MG63 (cell line): ENCODE measurements at places on chromosomes 7 and 10.

DNA sequence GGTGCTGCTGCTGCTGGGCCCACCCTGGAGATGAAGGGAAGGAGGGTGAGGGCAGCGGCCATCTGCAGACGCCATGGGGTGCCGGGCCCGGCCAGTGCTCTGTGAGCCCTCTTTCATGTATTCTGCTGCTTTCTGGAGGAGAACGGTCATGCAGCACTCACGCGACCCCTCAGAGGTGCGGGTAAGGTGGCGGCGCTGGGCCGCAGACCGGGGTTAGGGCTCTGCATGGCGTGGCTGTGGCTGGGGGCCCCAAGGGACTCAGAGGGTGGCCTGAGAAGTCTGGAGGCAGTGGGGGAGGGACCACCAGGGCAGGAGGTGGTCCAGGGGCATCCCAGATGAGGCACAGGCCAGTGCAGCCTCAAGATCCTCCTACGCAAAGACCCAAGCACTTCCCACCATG is 275.5 kb downstream of the ELFN1 start:
- no peak for DNase-seq

DNA sequence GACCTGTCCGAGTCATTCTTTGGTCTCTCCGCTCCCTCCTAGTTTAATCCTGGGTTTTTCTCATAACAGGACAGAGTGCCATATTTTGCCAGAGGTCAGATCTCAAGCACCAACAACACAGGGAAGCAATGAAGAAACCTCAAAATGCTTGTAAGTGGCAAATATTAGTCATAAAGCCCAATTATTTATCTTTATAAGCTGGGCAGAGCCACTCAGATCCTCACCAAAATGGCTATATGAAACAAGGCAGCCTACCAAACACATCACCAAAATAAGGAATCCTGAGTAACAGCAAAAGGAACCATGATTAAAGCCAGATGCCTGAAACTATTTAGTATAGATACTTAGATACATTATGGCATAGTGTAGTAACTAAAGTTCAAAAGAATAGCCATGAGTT is 4.7 kb downstream of the ECD start:
- no peak for DNase-seq

GRCh38 chr7:44755698-44756627 is 7.3 kb downstream of the ZMIZ2 start:
- no peak for DNase-seq

- no peak for DNase-seq
Measured at GRCh38 chr7:116030651-116031276, at the start of gene TFEC. TSS of gene TFEC (minus strand) at chr7:116030763. CDS start at chr7:115984441, 46,322 bp downstream.

DNA sequence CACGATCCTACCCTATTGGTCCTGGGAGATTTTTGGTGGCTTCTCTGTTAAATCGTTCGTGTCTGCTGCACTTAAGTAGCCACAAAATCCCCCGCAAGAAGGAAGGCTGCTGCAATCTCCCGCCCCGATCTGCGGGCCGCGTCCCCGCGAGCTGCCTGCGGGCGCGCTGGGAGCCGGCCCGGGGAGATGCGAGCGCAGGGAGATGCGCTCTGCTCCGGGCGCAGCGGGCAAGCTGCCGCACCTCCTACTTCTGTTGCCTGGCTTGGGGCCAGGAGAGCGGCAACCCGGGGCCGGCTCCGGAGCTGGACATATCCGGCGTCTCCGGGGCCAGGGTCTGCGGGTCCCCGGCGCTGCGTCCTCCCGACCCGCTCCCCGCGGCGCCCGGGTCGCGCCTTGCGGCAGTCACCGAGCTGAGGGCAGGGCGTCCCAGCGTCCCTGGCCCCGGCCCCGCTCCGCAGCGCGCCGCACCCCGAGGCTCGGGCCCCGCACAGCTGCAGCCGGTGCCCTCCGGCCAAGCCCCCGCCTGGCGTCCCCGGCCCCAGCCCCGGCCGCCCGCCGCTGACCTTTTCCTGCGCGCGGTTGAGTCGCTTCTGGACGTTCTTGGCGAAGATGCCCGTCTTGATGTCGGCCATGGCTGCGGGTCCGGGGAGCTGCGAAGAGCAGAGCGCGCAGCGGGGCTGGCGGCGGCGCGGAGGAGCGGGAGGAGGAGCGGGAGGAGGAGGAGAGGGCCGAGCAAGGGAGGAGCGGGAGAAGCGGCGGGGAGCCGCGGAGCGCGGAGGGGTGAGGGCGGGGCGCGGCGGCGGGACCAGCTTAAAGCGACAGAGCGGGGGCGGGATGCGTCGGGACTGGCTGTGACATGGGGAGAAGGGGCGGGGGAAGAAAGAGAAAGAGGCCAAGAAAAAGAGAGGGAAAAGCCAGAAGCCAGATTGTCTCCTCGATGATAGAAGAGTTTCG is at the start of gene AMPH:
AMPH (minus strand) TSS at position 654 of the 954 bp plus-strand sequence; CDS start at position 632, 22 bp downstream.
- DNase-seq: peak; percentile 57

DNA sequence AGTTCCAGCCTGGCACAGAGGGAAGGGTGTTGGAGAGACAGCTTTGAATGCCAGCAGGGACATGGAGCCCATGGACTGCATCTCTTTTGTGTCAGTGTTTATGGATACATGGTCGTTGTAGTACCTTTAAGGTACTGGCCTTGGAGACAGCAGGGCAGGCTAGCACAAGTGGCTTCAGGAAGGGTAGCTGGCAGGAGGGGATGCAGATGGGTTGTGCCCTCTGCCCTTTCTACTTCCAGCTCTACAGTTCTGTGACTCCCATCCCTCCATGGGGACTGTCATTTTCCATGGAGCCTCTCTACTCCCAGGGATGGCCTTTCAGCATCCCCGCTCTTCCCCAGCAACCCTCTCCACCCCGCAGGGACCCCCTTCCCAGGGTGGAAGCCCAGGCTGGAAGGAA is 25.1 kb downstream of the POLL start:
- DNase-seq: no peak

DNA sequence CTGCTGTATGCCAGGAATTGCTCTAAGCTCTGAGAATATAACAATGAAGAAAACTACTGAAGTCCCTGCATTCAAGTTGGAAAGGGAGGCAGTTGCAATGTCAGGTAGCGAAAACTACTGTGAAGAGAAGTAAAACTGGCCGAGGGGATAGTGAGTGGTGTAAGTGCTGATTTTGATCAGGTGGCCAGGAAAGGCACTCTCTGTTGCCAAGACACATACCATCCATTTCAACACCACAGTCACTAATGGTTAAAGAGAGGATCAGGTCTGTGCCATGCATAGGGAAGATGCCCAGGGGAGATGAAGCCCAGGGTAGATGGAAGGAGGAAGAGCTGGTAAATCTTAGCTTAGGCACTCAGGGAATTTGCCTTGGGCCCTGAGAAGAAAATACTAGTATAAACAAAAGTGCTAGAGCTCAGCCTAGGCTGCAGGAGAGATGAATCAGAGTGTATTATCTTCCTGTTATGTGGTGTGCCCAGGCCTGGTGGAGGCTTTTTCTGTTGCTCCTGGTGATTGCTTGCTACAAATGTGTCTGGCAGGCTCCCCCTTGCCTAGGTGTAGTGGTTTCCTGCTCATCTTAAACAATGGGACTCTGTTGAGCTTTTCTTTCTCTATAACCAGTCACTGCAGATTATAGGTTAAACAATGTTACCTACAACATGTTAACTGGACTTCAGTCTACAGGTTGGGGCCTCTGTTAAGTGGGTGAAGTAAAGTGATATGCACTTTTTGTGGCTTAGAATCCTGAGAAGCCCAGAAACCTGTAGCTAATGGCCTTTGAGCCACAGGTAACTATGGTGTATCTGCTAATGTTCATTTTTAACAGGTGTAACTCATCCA is 125.5 kb downstream of the LRRC4 start:
- DNase-seq: peak; percentile 17

DNA sequence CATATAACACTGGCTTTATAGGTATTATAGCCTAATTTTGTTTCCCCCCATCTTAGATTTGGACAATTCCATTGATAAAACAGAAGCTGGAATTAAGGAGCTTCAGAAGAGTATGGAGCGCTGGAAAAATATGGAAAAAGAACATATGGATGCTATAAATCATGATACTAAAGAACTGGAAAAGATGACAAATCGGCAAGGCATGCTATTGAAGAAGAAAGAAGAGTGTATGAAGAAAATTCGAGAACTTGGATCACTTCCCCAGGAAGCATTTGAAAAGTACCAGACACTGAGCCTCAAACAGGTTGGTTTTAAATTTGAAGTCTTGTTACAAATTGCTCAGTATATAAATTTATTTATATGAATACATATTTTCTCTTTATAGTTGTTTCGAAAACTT is 34.1 kb downstream of the SMC3 start:
- no peak for DNase-seq

- DNase-seq: no peak
Measured at GRCh38 chr7:132533916-132534315, 42.4 kb downstream of the PLXNA4 start.

- no peak for DNase-seq
Measured at GRCh38 chr7:187227-187927, 5.0 kb upstream of the FAM20C start.

DNA sequence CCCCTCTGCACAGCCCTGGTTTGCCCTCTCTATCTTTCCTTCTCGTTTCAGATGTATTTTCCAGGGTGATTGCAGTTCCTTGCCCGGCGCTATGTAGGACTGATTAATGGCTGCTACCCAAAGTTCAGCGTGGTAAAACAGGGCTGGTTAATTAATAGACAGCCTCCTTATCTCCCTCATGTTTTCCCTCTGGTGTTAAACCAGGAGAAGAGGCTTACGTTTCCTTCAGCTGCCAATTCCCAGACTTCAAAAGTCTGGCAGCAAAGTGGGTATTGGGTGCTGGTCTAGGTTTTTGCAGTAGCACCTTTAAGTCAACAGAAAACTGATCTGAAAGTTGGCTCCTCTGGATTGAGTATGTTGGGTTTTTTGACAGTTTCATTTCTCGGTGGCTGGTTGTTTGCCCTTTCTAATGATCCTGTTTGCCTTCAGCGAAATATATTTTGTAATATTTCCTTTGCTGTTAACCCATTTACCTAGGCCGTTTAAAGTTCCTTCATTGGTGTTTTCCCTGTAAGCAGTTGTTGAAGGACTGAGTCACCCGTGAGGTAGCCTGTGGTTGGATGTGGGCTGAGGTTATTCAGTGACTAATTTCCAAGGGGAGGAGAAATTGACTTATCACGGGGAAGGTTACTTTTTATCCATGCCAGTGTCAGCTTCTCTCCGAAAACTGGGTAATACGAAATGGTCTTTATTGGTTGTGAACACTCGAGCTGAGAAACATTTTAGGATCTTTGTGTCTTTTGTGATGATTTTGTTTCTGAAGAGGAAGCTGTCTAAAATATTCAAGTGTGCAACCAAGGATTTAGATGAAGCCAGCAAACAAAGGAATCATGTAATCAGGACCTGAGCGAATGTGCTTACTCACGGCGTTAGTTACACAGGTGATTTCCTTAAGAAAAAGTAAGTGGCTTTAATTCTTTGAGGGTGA is 257.2 kb downstream of the KIAA1217 start:
- peak; percentile 82 for DNase-seq

- DNase-seq: no peak
Measured at GRCh38 chr7:7177044-7177517, 5.3 kb upstream of the C1GALT1 start.

DNA sequence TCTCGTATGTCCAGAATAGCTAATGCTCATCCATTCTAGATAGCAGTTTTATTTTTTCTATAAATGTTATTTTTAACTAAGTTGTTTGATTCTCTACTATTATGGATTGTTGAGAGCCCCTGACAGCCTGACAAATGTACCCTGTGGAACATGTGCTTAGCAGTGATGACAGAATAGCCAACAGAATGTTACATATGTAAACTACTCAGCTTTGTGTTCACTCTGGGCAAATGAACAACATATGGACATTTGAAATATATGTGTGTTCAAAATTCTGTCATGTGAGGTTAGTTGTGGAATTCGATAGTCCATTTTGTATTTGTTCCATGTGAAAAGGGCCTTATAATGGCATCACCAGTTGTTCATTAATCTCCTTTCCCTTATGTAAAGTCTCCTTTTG is 199.7 kb downstream of the EXOC4 start:
- DNase-seq: no peak

GRCh38 chr10:9111976-9112375 is 1057.5 kb downstream of the GATA3 start:
- DNase-seq: no peak

DNA sequence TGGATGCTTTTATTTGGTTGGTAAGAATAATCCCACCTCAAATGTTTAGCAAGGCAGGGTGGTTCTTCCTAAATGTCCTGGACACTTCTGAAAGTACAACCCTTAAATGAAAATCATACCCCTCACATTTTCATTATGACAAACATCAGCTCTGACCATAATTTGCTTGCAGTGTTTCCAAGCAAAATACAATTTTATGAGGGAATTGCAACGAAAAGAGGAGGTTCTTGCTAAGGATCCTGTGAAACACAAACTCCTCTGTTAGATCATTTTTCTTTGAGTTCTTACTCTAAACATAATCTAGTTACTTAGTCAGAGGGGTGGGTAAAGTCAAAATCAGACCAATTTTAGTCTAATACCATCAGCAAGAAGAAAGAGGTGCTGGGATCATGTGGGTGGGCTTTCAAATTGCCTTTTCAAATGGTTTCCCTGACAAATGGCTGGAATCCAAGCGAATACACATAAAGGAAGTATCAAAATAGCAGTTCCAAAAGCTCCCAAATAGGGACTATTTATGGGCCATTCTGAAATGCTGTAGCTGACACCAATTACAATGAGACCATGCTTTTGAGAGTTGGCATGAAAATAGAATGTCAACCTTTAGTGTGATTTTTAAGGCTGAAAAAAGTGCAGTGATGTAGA is 164.9 kb upstream of the INHBA start:
- no peak for DNase-seq

- DNase-seq: no peak
Measured at GRCh38 chr7:157581740-157582139, 244.9 kb downstream of the DNAJB6 start.

GRCh38 chr10:90912174-90912573 is 8.7 kb downstream of the ANKRD1 start:
- no peak for DNase-seq

- DNase-seq: no peak
Measured at GRCh38 chr10:6229746-6230145, 27.0 kb downstream of the PFKFB3 start.

GRCh38 chr7:13540429-13540828 is 449.0 kb downstream of the ETV1 start:
- DNase-seq: no peak

DNA sequence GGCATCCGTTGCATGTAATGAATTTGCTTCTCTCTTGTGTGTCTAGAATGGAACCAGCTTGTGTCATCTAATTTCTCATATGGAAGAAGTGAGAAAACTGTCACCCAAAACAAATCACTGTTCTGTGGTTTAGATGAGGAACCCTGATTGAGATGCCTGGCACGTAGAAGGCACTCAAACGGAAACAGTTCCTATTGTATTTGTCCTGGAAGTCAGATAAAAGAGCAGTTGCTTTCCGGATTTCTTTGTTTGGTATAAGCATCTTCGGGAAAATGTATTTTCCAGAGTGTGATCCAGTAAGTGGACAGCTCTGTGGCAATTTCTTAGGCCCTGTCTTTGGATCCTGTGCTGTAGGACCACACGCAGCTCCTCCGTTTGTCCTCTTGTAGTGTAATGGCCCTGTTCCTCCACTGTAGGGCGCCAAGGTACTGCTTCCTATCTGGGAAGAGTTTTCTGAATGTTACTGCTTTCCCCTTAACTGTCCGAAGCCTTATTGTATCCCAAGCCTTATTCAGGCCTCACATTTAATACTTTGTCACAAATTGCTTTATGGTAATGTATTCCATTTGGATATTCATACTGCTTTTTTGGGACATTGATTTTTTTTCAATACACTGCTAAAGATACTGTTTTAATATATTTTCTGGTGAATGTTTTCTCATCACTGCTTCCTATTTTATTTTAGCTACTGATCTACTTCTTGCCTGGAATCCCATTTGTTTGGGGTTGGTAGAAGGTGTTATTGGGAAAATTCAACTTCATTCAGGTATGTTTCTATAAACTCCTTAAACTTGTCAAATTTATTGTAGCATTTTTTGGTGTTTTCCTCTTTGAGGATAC is 24.8 kb downstream of the INPP5F start:
- DNase-seq: peak; percentile 45
